CD8-positive, alpha-beta memory T cell (primary cell): ENCODE measurements at places on chromosomes 16 and 17.

GRCh38 chr16:20938426-20938825, 37.9 kb downstream of the LYRM1 start:
- DNase-seq = no peak

DNA sequence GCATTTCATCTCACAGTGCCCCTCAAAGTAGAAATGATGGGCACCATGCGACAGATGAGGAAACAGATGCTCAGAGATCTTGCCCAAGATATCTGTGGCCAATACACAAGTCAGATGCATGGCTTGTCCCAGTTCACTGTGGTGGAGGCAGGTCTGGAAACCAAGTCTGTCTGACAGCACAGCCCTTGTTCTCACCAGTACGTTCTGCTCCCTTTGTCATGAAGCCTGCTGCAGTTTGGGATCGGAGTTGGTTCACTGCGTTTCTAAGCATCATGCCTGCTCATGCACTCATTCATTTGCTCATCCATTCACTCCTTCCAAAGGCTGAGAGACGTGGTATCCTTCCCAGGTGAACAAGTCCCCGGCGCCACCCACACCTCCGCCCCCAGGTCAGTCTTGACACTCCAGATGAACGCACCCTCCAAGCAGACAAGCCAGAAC, 27.2 kb upstream of the MEAK7 start:
- DNase-seq = no peak

- DNase-seq = peak; percentile 63
Observed at GRCh38 chr17:35170968-35171771, 23.0 kb downstream of the SLC35G3 start.

GRCh38 chr17:10121971-10122707, 76.3 kb downstream of the GAS7 start:
- no peak for DNase-seq

DNA sequence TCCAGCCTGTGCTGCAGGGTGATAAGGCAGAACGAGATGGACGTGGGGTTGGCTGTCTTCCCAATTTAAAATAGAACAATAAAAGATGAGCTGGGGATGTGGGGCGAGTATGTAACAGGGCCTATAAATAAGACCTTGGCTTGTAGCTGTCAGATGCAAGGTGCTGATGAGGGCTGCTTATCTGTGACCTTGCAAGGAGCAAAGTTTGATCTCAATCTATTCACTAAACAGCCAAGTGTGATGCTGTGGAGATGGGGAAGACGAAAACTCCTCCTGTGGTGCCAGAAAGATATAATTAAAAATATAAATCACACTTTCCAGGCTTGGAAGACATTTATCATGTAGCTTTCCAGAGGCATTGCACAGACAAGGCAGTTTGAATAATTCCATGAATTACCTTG, 26.7 kb upstream of the TEX2 start:
- no peak for DNase-seq

DNA sequence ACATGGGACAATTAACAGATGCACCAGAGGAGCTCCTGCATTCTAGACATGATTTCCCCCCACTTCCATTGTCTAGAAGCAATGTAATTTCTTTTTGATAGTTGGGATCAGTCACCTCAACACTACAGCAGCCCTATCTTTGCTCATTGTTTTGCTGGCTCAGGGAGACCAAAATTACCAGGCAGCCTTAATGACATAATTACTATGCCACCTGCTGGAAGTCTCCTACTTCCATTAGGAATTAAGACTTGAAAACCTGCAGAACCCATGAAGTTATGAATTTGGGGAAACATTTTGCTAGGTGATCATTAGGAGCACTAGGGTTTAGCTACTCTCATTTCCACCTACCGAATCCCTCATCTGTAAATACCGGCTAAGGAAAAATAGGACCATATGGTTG, 312.0 kb upstream of the CA10 start:
- DNase-seq = no peak

DNA sequence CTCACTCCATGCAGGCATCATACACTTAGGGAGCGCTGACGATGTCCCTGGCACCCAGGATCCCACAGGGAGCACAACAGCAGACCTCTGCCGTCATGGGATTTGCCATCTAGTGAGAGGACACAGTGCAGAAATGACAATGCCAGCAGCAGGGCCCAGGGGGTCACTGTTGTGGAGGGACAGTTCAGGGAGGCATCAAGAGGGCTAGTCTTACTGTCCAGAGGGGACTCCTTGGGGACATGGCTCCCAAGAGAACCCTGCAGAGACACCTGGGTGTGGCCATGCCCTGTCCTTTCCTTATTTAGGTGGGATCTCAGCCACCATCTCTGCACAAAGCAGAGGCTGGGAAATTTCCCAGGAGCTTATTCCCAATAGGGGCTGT, 73.7 kb downstream of the CRISPLD2 start:
- DNase-seq = no peak

GRCh38 chr17:45820052-45820780, 24.5 kb upstream of the SPPL2C start:
- no peak for DNase-seq

DNA sequence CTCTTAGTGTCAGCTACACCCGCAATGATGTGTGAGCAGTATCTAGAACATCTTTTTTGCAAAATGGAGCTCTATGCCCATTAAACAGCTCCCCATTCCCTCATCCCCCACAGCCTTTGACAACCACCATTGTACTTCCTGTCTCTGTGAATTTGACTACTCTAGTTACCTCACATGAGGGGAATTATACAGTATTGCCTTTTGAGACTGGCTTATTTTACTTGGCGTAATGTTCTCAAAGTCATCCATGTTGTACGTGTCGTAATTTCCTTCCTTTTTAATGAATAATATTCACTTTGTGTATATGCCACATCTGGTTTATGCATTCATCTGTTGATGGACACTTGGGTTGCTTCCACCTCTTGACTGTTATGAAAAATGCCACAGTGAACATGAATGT, 23.2 kb upstream of the CCL22 start:
- DNase-seq = no peak
